Liver (tissue), 10 donors: ENCODE measurements at places on chromosomes 13 and 19. TPM values are rescaled to one million over a fixed set of nuclear protein-coding genes. Genes with fewer than 3 reads are reported as not detected.

- DNase-seq = no peak
Measured at GRCh38 chr13:74687442-74688182, 553.4 kb upstream of the KLF12 start.

Gene CBY2
- polyA plus RNA-seq = not detected

DNA sequence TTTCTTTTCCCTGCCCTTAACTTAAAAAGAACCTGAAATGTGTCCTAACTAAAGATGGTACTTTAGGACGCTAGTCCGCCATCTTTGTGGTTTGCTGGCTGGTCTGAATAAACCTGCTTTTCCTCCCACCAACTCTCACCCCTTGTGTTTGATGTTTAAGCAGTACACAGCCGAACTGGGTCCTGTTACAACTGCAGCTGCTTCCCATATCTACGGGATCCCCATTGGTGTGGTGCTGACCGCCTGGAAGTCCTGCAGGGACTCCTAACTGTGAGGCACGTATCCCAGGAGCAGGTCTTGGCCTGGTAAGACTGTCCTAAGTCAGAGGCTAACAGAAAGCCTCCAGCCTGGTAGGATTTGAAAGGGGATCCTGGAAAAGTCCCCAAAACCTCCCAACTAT, 40.9 kb upstream of the VSTM2B start:
- peak; percentile 20 for DNase-seq

DNA sequence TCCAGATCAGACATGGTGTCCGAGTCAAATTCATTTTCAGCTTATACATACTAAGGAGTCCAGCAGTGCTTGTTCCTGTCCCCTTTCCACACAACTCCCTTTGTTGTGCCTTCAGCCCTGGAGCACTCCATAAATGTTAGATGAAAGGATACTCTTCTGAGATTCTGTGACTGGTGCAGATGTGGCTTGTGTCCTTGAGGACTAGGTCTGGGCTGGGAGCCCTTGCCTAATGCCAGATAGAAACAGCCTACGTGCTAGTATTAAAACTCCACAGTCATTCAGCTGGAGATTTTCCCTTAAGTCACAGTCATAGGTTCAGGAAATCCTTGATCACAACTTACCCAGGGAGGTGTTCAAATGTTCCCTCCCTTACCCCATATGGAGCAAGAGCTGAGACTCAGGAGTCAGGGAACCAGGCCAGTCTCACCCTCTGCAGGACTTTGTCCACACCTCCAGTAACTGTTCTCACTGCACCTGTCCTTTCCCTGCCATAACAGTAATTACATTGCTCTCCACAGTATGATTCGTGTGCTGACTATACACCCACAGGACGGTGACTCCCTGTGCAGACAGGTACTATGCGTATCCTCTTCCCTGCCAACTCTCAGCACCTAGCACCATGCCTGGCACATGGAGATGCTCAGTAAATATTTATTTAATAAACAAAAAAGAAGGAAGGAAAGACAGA, 15.5 kb upstream of the SERPINE3 start:
- DNase-seq = no peak

GRCh38 chr13:106491928-106492587, 43.4 kb downstream of the EFNB2 start:
- no peak for DNase-seq

Gene BSPH1
- not detected for polyA plus RNA-seq

GRCh38 chr13:46544811-46545210, 8.2 kb upstream of the LRCH1 start:
- no peak for DNase-seq

DNA sequence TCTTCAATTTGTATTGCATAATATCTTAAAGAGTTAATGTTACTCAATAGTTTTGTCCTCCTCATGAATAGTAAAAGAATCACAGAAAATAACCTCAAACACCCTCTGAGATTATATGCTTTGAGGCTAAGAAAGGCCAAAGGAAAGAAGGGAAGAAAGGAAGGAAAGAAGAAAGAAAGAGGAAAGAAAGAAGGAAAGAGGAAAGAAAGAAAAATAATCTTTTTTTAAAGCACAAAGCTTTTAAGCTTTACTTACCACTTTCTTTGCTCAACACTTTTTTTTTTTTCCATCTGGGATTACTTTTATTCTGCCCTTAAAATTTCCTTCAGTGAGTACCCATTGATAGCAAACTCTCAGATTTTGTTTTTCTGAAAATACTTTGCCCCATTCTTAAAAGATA, 369.1 kb downstream of the FGF9 start:
- no peak for DNase-seq

GRCh38 chr19:42335971-42336370, 10.5 kb downstream of the MEGF8 start:
- no peak for DNase-seq

DNA sequence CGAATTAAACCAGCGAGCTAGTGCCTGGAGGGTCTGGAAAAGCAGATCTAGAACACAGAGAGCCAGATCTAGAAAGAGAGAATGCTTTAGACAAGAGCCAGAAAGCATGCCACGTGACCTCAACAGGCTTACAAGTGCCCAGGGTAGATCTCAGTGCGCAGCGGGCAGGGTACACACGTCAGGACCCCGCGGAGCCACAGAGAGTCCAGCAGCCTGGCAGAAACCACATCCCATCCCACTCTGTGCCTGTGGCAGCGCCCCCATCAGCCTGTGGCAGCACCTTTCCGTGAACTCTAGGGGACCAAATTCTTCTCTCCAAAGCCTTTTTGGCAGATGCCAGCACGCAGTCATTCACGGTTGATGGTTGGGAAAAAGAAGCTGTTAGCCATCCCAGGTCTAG, 5.9 kb downstream of the ARHGEF1 start:
- DNase-seq = no peak

Gene SAFB2
- 31.2 TPM for polyA plus RNA-seq

DNA sequence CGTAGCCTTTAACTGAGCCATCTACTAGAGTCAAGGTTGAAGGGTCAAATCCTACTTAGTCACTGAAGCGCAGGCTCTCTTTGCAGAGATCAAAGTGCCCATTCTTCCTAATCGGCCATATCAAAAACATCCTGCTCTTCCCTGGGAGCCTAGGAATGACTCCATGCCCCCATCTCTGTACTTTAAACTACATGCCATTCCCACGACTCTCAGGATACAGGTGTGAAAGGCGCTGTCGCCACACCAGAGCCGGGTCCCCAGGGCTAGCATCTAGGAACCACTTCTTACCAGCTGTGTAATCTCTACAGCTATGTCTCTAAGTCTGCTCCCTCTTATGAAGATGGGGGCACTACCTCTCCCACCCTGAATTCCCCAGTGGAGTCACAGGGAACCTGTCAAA, 22.3 kb downstream of the IRS2 start:
- DNase-seq = no peak
